Tibial nerve (tissue), 4 donors: ENCODE measurements at places on chromosomes 1 and 21.

DNA sequence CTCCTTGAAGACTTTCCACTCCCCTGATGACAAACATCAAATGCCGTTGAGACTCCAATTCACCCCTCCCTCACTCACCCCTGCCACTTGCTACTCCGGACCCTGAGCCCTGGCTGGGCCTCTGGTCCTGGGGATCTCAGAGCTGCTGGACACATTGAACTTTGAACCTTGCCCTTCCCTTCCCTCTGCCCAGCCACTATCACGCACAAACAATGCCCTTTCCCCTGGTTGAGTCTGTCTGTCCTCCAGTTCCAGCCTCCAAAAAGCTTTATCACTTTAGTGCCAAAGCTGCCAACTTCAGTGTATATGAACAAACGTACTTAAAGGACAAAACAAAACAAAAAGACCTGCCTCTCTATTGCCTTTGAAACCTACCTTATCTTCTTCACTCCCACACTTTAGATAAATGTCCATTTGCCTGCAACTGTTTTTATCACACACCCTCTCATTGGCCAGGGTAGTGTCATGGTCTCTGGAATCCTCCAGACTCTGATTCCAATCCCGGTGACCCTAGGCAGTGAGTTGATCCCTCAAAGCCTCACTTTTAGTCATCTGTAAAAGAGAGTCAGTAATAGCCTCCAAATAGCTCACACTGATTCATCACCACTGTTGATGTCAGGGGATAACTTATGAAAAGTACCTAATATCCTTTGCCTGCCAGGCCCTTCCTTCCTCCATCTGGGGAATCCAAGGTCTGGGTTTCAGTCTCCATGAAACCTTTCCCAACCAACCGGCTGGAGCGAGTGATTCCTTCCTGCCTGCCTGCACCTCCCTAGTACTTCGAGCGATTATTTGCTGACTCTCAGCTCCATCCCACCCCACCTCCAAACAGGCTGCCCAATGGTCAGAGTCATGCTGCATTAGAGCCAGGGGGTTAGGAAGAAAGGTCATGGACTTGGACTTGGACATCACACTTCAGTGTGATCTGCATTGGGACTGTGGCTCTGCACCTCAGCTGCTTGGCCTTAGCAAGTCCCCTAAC is 15.9 kb upstream of the SPOCD1 start:
- H3K4me1 ChIP-seq = no peaks in the 10 kb centered on the region
- no peaks in the 10 kb centered on the region for H3K36me3 ChIP-seq
- no peaks in the 10 kb centered on the region for H3K27me3 ChIP-seq
- no peak overlapping the region for H3K4me3 ChIP-seq

GRCh38 chr1:242568666-242569065 is 44.2 kb upstream of the PLD5 start:
- DNase-seq = no peak
- H3K4me1 ChIP-seq = no peaks in the 10 kb centered on the region
- H3K27me3 ChIP-seq = no peaks in the 10 kb centered on the region

DNA sequence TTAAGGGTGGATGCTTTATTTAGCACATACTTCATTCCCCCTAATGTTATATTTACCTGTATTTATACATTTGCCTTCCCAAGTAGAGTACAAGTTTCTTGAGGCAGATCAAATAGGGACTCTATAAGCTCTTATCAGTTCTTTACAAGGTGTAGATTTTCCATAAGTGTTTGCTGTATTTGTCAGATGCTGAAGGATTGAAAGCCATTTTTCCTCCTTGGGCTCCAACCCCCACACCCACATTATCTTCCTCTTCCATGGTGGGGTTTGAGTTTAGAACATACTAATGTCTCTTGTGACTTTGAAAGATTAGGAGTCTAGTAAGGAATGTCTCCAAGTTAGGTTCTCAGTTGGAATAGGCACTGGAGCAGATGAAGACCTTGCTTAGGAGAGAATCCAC is 2.4 kb upstream of the CHI3L2 start:
- H3K36me3 ChIP-seq = no peaks in the 10 kb centered on the region
- H3K27ac ChIP-seq = no peak overlapping the region

DNA sequence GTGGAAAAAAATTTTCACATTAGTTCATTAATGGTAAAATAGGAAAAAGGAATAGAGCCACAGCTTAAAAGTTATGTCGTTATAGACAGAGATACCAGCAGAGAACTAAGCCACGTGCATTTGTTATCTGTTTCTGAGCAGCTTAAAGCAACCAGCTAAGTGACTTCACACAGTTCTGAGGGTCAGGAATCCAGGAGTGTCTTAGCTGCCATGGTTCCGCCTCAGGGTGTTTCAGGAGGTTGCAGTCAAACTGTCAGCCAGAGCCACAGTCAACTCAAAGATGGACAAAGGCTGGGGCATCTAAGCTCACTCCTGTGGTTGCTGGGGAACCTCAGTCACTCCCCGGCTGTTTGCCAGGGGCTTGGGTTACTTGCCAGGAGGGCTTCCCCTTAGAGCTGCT is 515.8 kb downstream of the SMYD3 start:
- H3K4me1 ChIP-seq = no peaks in the 10 kb centered on the region
- no peaks in the 10 kb centered on the region for H3K27me3 ChIP-seq
- no peak overlapping the region for H3K27ac ChIP-seq
- no peaks in the 10 kb centered on the region for H3K36me3 ChIP-seq
- no peak for DNase-seq

- no peaks in the 10 kb centered on the region for H3K4me1 ChIP-seq
- H3K27ac ChIP-seq = peak overlapping the region; percentile 95
- DNase-seq = no peak
Measured at GRCh38 chr1:112357467-112357866, 38.5 kb upstream of the CTTNBP2NL start.

GRCh38 chr21:39518055-39518846 is 66.5 kb downstream of the SH3BGR start:
- DNase-seq = peak; percentile 23
- no peaks in the 10 kb centered on the region for H3K4me1 ChIP-seq
- no peak overlapping the region for H3K4me3 ChIP-seq

DNA sequence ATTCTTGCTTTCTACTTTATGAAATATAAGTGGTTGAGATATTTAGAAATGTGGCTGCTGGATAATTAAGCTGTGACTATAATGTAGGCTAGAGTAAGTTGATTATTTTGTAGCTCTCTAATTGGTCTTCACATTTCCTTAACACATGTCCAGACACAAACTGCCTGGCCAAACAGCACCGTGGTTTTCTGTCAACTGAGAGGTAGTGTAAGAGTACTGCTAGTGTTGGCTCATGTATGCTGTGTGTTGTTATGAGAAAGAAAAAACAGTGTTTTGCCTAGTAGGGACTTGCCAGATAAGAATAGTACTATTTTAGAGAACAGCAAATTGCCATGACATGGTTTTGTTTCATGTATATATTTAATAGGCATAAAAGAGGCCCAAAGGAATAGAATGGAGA is 37.1 kb downstream of the TMED5 start:
- DNase-seq = no peak
- H3K27me3 ChIP-seq = no peaks in the 10 kb centered on the region
- H3K27ac ChIP-seq = no peak overlapping the region
- no peak overlapping the region for H3K4me3 ChIP-seq
- peaks cover 25% of the 10 kb centered on the region for H3K36me3 ChIP-seq

- no peaks in the 10 kb centered on the region for H3K27me3 ChIP-seq
- H3K36me3 ChIP-seq = no peaks in the 10 kb centered on the region
- H3K27ac ChIP-seq = no peak overlapping the region
- H3K4me3 ChIP-seq = no peak overlapping the region
Measured at GRCh38 chr1:231523816-231524215, 4.7 kb upstream of the TSNAX start.

- H3K36me3 ChIP-seq = no peaks in the 10 kb centered on the region
- no peaks in the 10 kb centered on the region for H3K27me3 ChIP-seq
- no peaks in the 10 kb centered on the region for H3K4me1 ChIP-seq
- DNase-seq = no peak
- no peak overlapping the region for H3K4me3 ChIP-seq
Measured at GRCh38 chr1:232915212-232915611, 35.2 kb upstream of the NTPCR start.

- no peak overlapping the region for H3K4me3 ChIP-seq
- H3K27ac ChIP-seq = no peak overlapping the region
- peaks cover 26% of the 10 kb centered on the region for H3K4me1 ChIP-seq
- H3K27me3 ChIP-seq = no peaks in the 10 kb centered on the region
- peak; percentile 88 for DNase-seq
Measured at GRCh38 chr1:212477014-212477679, 44.4 kb downstream of the NENF start.

DNA sequence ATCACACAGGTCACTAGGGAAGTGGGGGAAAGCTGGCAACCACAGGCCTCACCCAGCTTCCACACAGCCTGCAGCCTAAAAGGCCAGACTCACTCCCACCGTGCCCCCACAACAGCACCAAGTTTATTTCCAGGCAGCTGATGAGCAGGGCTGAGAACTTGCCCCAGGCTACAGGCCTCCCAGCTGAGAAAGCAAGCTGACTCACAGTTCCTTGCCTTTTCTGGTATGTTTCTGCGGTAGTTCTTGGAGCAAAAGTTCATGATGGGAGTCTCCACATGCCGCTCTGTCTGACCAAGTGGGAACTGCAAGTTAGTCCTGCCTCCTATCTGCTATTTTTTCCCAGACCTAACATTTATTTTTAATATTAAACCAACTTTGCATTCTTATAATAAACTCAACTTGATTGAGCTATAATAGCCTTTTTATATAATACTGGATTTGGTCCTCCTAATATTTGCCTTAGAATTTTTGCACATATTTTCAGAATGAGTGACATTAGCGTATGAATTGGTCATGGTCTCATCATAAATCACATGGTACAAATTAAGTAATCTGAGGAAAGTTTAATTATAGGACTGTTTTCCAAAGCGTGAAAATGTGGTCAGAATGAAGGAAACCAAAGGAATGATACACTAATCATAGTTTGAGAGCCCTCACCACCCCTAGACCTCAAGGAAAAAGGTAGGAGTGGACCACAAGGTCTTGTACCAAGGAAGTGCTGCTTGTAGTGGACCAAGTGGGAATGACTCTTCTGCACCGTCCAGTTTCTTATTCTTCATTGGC is 30.7 kb downstream of the RPAP2 start:
- no peaks in the 10 kb centered on the region for H3K4me1 ChIP-seq
- no peaks in the 10 kb centered on the region for H3K27me3 ChIP-seq
- DNase-seq = no peak
- H3K36me3 ChIP-seq = no peaks in the 10 kb centered on the region
- H3K4me3 ChIP-seq = no peak overlapping the region
- no peak overlapping the region for H3K27ac ChIP-seq

DNA sequence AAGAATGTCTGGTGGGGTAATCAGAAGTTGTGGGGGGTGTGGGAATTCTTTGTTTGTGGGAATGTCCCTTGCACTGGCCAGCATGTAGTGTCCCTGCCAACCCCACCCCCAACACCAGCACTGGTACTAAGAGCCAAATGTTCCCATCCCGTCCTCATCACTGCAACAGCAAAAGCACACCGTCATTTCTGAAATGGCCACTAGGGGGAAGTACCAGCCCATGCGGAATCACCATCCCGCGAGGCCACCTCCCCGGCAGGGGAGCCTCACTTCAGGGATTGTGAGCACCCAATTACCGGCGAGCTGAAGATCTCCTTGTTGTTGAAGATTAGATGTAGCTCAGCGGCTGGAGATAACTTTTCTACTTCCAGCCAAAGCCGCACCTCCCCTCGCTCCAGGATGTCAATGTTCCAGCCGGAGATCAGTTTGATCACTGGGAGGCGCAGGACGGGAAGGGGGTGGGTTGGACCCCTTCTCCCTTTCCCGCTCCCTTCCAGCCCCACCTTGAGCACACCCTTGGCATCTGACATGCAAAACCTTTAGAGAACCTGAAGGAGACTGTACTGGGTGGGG is 41.0 kb downstream of the MYOM3 start:
- H3K27me3 ChIP-seq = peaks cover 4% of the 10 kb centered on the region
- DNase-seq = peak; percentile 89
- no peaks in the 10 kb centered on the region for H3K36me3 ChIP-seq

- no peak overlapping the region for H3K4me3 ChIP-seq
- DNase-seq = no peak
- peaks cover 13% of the 10 kb centered on the region for H3K4me1 ChIP-seq
- no peaks in the 10 kb centered on the region for H3K27me3 ChIP-seq
Measured at GRCh38 chr1:229019663-229020271, 251.1 kb upstream of the RAB4A start.

- H3K27me3 ChIP-seq = no peaks in the 10 kb centered on the region
- H3K4me3 ChIP-seq = no peak overlapping the region
- DNase-seq = no peak
- H3K36me3 ChIP-seq = no peaks in the 10 kb centered on the region
Measured at GRCh38 chr1:36408479-36408878, 10.8 kb upstream of the LSM10 start.

- H3K27me3 ChIP-seq = no peaks in the 10 kb centered on the region
- H3K27ac ChIP-seq = no peak overlapping the region
- H3K36me3 ChIP-seq = no peaks in the 10 kb centered on the region
- peaks cover 6% of the 10 kb centered on the region for H3K4me1 ChIP-seq
- no peak for DNase-seq
Measured at GRCh38 chr1:100328133-100328532, 24.2 kb upstream of the CDC14A start.

DNA sequence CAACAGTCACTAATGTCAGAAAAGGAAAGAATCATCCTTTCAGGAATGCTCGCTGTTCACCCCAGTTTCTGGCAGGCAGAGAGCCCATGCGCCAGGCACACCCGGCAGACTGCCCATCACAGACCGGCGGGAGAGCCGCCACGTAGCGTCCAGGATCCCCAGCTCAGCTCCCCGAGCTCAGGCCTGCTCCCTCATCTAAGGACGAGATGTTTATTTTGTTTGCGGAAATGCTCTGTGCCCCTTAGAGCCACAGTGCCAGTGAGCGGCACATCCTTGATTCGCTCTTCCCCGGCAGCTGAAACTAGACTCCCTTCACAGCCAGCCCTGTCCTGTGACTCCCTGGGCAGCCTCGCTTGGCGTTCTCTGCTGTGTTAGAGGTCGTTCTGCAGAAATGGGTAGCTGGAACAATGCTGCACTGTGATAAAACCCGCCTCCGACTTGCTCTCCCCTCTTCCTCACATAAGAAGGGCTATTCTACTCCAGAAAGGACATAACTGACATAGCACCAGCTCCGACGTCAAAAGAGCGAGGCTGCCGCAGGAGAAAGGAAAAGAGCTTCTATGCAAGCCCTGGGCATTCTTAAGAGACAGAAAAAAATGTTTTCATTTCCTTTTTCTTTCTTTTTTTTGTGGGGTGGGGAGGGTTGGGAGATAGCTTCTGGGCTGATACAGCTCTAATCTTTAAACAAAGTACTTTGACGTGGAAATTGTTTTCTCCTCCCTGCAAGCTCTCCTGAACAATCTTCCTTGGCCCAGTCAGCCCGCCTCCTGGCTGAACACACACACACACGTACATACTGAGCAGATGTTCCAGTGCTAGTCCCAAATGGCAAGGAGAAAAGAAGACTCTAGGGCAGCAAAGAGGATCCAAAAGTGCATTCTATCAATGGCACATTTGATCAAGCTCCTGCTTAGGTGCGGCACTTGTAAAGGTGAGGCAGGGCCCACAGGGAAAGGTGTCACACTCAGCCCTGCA is 37.2 kb downstream of the MRAP start:
- H3K27ac ChIP-seq = peak overlapping the region; percentile 70
- H3K4me3 ChIP-seq = no peak overlapping the region
- no peaks in the 10 kb centered on the region for H3K27me3 ChIP-seq
- no peaks in the 10 kb centered on the region for H3K36me3 ChIP-seq
- peaks cover 15% of the 10 kb centered on the region for H3K4me1 ChIP-seq
- no peak for DNase-seq

- H3K27me3 ChIP-seq = no peaks in the 10 kb centered on the region
- no peak for DNase-seq
- peak overlapping the region; percentile 51 for H3K27ac ChIP-seq
- H3K36me3 ChIP-seq = no peaks in the 10 kb centered on the region
- H3K4me3 ChIP-seq = no peak overlapping the region
Measured at GRCh38 chr1:119632103-119632490, 16.0 kb downstream of the ZNF697 start.

GRCh38 chr1:193368302-193368701 is 181.9 kb upstream of the B3GALT2 start:
- no peaks in the 10 kb centered on the region for H3K36me3 ChIP-seq
- no peak for DNase-seq
- H3K4me1 ChIP-seq = no peaks in the 10 kb centered on the region
- H3K27me3 ChIP-seq = no peaks in the 10 kb centered on the region
